Glutamatergic neuron (in vitro differentiated cells): ENCODE measurements at places on chromosomes 3 and 15. TPM values are rescaled to one million over a fixed set of nuclear protein-coding genes. Genes with fewer than 3 reads are reported as not detected.

- H3K36me3 ChIP-seq, result peaks cover 4% of the 10 kb centered on the region
- peaks cover 10% of the 10 kb centered on the region for H3K4me1 ChIP-seq
- H3K27me3 ChIP-seq, result no peaks in the 10 kb centered on the region
- DNase-seq, result no peak
- H3K4me3 ChIP-seq, result peak overlapping the region; percentile 94
These were observed 570 bp downstream of the PCNP start for GRCh38 chr3:101574388-101575112.

GRCh38 chr3:112676659-112677234 lies 35.8 kb upstream of the CCDC80 start:
- no peak overlapping the region for H3K27ac ChIP-seq
- no peaks in the 10 kb centered on the region for H3K27me3 ChIP-seq
- H3K4me1 ChIP-seq, result peaks cover 3% of the 10 kb centered on the region
- H3K36me3 ChIP-seq, result no peaks in the 10 kb centered on the region
- H3K4me3 ChIP-seq, result no peak overlapping the region
- no peak for DNase-seq

DNA sequence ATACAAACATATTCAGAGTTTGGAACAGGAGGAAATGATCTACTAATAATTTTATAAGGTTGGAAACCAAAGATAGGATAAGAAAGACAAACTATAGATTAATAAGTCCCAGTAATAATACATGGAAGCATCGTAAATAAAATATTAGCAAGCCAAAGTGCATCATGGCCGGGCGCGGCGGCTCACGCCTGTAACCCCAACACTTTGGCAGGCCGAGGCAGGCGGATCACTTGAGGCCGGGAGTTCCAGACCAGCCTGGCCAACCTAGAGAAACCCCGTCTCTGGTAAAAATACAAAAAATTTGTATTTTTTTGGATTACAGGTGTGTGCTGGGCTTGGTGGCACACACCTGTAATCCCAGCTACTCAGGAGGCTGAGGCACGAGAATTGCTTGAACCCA lies 14.9 kb downstream of the MUC4 start:
- H3K27ac ChIP-seq, result no peak overlapping the region
- H3K4me1 ChIP-seq, result peaks cover under 1% of the 10 kb centered on the region
- no peak overlapping the region for H3K4me3 ChIP-seq
- DNase-seq, result no peak
- H3K36me3 ChIP-seq, result no peaks in the 10 kb centered on the region
- H3K27me3 ChIP-seq, result peaks cover 5% of the 10 kb centered on the region

- peaks cover 5% of the 10 kb centered on the region for H3K4me1 ChIP-seq
- H3K27ac ChIP-seq, result no peak overlapping the region
- H3K27me3 ChIP-seq, result no peaks in the 10 kb centered on the region
- no peak for DNase-seq
These were observed 8.9 kb downstream of the PDE8A start for GRCh38 chr15:84990507-84990906.

DNA sequence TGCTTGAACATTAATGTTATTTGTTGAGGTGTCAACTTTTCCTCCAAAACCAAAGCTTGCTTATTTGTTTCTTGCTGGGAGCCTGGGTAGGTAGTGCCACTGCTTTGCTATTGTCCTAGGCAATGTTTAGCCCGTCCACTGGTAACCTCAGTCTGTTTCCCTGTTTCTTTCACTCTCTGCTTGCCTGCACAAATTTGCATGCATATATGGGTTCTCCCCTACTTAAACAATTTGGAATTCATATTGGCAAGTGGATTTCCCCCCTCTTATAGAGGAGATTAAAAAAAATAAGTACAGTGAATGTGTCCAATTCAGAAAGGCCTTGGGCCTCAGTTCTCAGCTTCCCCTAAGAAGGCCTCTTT lies 45.0 kb upstream of the BOC start:
- H3K4me1 ChIP-seq, result peaks cover 3% of the 10 kb centered on the region
- H3K27me3 ChIP-seq, result peaks cover 6% of the 10 kb centered on the region
- DNase-seq, result no peak

GRCh38 chr3:115783938-115784738 lies 160.8 kb downstream of the GAP43 start:
- H3K36me3 ChIP-seq, result no peaks in the 10 kb centered on the region
- H3K27me3 ChIP-seq, result peaks cover 18% of the 10 kb centered on the region
- peaks cover 45% of the 10 kb centered on the region for H3K4me1 ChIP-seq

DNA sequence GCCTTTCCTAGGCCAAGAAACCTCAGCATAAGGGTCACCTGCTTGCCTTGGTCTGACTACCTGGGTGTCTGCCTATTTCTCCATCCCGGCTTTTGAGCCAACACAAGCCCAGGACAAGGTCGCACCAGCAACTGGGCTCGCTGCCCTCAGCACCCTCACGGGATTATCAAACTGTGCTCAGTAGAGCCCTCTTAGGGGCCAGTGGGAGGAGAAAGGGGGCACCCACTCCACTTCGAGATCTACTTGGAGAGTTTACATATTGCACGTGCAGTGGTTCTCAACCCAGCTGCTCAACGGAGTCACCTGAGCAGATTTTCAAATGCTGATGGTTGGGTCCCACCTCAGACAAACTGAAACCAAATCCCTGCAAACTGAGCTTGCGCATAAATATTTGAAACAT lies 31.1 kb downstream of the TSPAN3 start:
- H3K27me3 ChIP-seq, result peaks cover 10% of the 10 kb centered on the region
- H3K4me1 ChIP-seq, result no peaks in the 10 kb centered on the region
- H3K36me3 ChIP-seq, result no peaks in the 10 kb centered on the region
- no peak overlapping the region for H3K4me3 ChIP-seq
- H3K27ac ChIP-seq, result no peak overlapping the region

Gene OXTR
- 4.0 TPM for total RNA-seq

Gene SYNPR
- total RNA-seq, result 6.1 TPM

Gene CHST14
- total RNA-seq, result 3.9 TPM

Gene SI
- total RNA-seq, result not detected
